ENCODE measurements at places on chromosomes 1 and 21.

- no peak for DNase-seq
Observed at GRCh38 chr1:3692598-3692997, 40.3 kb downstream of the TP73 start.

DNA sequence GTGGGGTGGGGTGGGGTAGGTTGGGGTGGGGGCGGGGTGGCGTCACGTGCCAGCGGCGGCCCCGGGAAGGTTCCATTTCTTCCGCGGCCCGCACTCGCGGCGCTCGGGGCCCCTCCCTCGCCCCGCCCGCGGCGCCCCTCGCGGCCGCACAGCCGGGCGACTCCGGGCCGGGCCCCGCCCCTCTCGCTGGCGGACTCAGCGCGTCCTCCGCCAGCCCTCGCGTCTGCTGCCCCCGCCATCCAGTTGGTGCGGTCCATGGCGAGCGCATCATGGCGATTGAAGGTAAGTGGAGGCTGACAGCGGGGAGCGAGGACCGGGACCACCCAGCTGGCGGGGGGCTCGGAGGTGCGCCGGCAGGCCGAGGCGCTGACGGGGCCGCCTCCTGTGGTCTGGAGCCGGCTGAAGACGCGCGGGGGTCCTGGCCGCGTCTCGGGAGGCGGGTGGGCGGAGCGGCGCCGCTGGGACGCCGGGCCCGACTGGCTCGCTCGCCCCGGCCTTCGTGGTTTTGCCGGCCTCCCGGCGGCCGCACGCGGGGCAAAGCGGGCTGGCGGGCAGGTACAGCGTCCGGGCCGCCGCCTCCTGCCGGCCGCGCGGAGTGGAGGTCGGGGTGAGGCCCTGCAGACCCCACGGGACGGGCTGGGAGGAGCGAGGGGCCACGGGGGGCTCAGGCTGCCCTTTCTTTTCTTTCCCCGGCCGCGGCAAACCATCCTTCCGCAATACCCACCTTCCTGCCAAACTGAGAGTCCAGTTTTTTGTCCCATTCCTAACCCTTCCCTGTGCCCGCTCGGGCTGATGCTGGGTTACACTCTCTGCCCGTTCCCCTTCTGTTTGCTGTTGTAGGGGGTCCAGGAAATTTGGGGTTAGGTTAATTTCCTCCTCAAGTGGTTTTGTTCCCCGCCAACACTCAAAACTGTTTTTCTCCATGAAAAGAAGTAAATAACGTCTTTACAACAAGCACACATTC is at the start of gene SYT14:
Gene SYT14 (plus strand): TSS at position 222 of the 964 bp plus-strand sequence. CDS start 48 bp downstream, at position 270.
- peak; percentile 26 for DNase-seq

DNA sequence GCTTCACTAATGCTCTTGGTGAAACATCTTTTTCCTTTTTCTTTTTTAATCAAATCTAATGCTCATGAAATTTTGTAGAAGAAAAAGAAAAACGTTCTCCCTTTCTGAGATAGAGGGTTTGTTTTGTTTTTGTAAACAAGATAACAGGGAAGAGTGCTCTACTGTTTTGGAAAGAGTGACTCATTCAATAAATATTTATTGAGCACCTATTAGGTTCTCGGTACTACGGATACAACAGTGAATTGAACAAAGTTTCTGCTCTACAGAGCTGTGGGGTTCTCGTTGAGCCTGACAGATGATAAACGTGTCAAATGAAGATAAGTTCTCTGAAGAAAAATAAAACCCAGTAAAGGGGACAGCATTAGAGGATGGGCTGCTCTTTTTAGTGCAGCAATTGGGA is 7.0 kb downstream of the PGM1 start:
- no peak for DNase-seq

- DNase-seq = no peak
Observed at GRCh38 chr1:202760589-202760988, 47.6 kb downstream of the KDM5B start.

DNA sequence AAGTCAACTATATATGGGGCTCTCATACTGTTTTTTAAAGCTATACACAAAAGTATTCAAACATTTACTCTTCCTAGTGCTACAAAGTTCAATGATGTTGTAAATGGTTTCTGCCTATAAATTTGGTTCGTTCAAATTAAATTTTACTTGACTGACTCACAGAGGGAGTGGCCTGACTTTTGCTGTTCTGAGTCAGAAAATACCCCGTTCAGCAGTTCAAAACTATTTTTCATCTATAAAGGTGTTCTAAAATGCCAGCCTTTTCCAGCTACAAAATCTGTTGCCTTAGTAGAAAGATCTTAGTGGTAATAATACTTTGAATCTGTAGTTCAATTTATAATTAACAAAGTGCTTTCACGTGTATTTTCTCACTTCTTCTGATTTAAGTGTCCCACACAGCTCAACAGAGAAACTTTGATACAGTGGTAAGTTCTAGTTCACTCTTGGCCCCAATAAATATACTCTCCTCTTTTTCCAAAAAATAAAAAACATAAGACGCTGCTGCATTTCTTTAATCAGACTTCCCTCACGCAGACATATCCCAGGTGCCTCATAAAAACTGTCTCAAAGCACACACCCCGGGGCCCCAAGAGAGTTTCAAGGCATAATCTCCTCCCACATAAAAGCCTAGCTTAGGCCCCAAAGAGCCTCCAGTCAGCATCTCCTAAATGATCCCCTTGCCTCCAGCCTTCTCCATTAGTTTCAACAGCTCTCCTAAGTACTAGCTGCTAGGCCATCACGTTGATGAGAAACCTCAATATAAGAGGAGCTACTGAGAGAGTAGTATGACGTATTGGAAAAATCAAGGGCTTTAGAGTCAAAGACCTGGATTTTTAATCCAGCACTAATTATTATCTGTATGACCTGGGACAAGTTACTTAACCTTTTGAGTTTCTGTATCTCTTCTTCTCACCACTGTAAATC is 3.2 kb downstream of the PTP4A2 start:
- DNase-seq = no peak
